Activated B cell treated with CpG ODN at 0.5 μM for 24 hours (primary cell): ENCODE measurements at places on chromosomes 16 and 17. TPM values are rescaled to one million over a fixed set of nuclear protein-coding genes. Genes with fewer than 3 reads are reported as not detected.

CTRB2 gene
- not detected in 2 replicates for total RNA-seq

MATCAP1 gene
- 10.6 and 18.7 TPM in 2 replicates for total RNA-seq

PRR15L gene
- not detected in 2 replicates for total RNA-seq

PIPOX gene
- total RNA-seq = 8.7 and 8.8 TPM in 2 replicates

GNGT2 gene
- total RNA-seq = 8.1 and 9.8 TPM in 2 replicates

DNA sequence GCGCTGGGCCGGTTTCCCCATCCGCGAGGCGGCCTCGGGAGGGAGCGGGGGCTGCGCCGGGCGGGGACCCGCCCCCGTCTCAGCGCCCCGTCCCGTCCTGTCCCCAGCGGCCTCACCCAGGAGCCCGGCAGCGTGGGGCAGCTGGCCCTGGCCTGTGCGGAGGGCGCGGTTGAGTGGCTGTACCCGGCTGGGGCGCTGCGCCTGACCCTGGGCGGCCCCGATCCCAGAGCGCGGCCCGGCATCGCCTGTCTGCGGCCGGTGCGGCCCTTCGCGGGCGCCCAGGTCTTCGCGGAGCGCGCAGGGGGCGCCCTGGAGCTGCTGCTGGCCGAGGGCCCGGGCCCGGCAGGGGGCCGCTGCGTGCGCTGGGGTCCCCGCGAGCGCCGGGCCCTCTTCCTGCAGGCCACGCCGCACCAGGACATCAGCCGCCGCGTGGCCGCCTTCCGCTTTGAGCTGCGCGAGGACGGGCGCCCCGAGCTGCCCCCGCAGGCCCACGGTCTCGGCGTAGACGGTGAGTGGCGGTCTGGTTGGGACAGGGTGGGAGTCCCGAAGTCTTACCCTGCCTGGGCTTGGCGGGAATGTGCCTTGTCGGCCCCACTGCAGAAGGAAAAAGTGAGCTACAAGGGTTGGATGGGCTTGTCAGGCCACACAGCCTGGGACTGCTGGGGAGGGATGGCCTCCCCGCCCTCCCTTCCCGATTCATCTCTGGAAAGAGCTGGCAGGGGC, 720 bp downstream of the METRN start:
- peak; percentile 42 for DNase-seq

DNA sequence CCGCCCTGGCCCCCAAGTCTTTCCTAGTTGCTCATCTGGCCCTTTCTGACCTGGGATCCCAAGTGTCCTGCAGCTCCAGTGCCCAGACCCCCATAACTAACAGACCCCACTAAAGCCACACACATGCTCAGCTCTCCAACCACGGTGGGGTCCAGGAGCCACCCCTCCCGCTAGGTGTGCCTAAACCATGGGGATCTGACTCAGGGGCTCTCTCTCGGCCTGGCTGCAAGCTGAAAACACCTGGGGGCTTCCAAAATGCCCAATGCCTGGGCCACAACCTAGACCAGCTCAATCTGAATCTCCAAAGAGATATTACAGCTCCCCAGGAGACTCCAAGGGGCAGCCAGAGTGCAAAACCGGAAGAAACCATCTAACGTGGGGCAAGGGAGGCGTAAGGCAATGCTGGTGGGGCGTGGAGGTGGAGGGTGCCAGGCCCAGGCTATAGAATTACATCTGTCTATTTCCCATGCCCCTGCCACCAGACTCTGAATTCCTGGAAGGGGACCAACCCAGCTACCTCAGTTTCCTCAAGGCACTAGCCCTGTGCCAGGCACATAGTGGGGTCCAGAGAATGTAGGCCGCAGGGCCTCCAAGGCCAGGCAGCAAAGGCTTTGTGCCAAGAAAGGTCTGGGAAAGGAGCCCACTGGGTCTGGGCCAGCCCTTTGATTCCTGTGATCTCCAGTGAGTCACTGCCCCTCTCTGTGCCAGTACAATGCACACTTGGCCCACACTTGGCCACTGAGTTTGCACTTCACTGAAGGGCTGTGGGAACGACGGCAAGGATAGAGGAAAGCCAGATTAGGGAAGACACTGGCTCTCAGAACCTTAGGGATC, 3.3 kb downstream of the CD2BP2 start:
- DNase-seq = no peak

DNA sequence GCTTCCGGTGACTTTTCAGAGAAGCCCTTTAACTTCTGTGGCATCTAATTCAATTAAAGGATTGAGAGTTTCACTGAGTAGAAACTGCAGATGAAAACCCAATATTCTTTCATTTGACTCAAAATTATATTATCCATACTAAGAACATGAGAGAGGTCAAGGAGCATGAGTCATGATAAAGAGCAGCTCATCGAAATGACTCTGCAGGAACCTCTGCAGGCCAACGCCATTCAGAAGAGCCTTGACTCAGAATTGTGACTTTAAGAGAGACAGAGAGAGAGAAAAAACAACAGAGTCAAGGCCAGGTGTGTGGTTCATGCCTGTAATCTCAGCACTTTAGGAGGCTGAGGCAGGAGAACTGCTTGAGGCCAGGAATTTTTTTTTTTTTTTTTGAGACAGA, 417.2 kb upstream of the XYLT1 start:
- DNase-seq = no peak

- DNase-seq = no peak
These were observed 12.8 kb downstream of the PIMREG start for GRCh38 chr17:6456914-6457687.

DNA sequence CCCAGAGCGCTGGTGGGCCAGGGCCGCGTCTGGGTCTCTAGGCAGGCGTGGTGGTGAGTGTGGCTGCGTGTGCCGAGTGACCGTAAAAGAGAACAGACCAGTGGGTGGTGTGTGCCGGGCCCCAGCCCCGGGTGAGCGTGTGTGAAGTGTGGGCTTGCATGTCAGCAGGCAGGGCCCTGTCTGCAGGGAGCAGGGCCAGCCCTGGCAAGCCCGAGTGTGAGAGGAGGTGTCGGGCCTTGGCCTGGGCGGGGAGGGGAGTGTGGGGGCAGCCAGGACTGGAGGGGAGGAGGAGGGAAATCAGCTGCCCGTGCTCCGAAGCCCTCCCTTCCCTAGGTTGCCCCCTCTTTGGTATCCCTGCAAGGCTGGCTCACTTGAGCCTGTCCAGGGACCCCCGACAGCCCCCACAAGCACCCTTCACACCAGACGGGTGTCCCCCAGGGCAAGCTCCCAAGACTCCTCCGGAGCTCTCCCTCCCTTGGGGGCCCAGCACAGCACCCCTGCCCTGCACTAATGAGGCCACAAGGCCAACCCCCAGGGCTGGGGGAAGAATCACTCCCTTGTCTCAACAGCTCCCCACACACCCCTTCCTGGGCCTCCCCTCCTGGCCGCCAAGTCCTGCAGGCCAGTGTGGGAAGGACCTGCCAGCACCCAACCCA, 1.9 kb downstream of the USH1G start:
- no peak for DNase-seq

DNA sequence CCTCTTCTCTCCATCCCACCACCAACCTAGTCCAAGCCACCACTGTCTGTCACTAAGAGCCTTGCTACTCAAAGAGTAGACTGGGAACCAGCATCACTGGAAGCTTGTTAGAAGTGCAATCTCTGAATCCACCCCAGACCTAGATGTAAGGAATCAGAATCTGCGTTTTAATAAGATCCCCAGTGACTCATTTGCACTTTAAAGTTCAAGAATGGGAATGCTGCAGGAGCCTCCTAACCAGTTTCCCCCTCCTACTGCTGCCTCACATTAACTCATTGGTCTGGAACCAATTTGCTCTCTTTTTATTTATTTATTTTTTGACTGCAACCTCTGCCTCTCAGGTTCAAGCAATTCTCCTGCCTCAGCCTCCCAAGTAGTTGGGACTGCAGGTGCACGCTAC, 19.8 kb upstream of the LYRM9 start:
- DNase-seq = no peak

- no peak for DNase-seq
These were observed 83.7 kb downstream of the SALL1 start for GRCh38 chr16:51067352-51067751.

- DNase-seq = no peak
These were observed 380.4 kb upstream of the CCL2 start for GRCh38 chr17:33874617-33875060.

- no peak for DNase-seq
These were observed 29.9 kb downstream of the PIK3R6 start for GRCh38 chr17:8837563-8838075.

GRCh38 chr17:40068129-40068581, 5.4 kb downstream of the THRA start:
- DNase-seq = no peak

DNA sequence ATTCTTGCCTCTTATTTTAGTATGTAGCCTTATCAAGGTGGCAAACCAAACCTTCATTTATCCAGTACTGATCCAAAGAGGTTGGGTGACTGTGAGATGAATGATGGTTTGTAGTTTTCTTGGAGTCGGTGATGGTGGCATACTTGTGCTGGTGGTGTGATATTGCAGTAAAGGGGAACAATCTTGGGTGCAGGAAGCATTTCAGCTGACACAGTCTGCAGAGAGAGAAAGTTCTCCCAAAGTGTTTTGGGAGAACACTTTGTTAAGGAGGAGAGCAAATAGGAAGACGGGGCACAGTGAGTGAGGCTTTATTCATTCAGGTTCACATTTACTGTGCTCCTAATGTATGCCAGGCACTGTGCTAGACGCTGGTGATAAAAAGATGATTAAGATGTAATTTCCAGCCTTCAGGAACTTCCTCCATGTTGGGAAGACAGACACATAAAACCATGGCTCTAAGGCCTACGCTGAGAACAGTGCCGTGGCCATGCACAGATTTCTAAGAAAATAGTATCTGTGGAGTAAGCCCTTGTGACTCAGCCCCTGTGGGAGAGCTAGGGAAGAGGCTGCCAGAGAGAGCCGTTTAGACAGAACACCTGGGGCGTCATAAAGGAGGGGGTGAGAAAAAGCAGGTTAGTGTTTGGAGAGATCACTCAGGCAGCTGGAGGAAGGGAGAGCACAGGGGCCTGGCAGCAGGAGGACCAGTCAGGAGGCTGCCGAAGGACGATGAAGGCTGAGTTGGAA, 13.8 kb downstream of the HEATR3 start:
- DNase-seq = no peak

GRCh38 chr17:50176559-50177357, 11.0 kb downstream of the SGCA start:
- no peak for DNase-seq

GRCh38 chr17:59167571-59168001, 12.0 kb downstream of the PRR11 start:
- DNase-seq = no peak

GRCh38 chr17:79691931-79692330, 38.8 kb upstream of the ENPP7 start:
- no peak for DNase-seq

DNA sequence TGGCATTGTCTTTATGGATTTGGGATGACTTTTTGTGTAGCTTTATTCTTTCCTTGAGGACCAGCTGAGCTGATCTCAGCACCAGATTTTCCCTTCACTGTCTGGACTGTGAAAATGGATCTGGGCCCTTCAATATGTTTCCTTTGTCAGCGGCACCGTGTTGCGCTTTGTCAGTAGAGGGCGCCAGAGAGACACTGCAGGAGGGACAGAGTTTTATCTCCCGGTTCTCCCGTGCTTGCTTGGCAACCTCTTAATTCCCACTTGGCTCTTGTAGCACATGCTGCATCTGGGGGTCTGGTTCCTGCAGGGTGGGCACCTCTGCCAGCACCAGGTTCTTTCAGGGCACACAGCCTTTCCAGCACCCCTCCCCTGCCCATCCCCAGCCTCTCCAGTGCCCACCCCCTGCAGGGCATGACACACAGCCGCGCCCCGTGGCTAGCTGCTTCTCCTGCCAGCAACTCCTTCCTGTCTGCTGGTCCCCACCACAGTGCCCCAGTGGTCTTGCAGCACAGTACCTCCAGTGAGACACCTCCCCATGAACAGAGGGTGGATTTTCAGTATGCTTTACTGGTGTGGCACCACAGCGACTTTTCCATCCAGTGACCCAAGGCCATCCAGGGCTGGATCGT, 19.6 kb downstream of the OR1D5 start:
- no peak for DNase-seq
